GM18507 (cell line): ENCODE measurements at places on chromosomes 5 and 9.

DNA sequence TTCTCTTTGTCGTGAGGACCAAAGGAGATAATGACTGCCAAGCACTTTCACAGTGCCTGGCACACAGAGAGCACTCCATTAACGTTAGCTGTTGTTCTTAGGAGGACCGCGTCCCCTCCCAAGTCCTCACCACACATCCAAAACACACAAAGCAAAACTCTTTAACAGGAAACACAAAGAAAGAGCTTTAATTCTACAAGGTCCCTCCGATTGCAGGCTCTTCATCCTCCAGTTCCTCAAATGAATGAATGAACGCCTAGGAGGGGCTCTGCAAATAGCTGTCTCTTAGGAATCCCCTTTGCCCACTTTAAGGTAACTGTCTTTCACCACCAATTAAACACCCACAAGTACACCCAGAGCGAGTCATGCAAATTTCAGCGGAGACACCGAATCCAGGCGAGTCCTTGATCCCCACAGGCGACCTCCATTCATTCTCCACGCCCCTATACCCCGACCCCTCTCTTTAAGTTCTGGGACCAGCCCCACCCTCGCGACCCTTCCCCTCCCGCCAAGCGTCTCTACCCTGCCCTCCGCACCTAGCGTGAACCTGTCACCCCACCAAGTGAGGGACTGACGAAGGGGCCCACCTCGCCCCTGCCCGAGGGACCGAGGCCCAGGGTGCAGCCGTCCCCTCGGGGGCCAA lies 644 bp downstream of the TSC1 start:
- DNase-seq, result no peak

- DNase-seq, result no peak
Measured at GRCh38 chr5:161299053-161299452, 247.5 kb downstream of the GABRB2 start.

- DNase-seq, result no peak
Measured at GRCh38 chr9:33223696-33224095, 16.3 kb upstream of the SPINK4 start.

DNA sequence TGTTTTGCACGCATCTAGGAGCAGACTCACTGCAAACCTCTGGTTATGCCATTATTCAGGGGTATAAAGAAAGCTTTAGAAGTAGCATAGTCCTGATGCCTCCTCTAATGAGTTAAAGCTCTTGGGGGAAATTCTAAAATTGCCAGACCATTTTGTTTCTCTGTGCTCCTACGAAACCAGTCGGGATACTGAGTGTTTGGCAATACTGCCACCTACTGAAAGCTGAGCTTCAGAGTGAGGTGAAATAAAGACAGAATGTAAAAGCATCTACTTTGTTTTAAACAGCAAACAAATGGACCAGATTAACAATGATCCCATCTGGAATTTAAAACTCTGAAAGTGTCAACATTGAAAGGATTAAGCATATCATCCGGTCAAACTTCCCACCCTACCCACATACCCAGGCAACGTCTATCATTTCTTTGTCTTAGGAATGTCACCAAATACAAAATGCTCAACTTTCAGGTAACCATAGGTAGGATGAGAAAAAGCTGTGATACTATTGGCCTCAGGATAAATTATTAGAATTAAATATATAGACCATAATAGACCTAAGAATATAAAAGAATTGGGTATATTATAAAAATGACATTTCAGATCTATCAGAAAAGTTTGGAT lies 77.8 kb upstream of the SHISAL2B start:
- no peak for DNase-seq
